ENCODE measurements at places on chromosomes 1 and 21. TPM values are rescaled to one million over a fixed set of nuclear protein-coding genes. Genes with fewer than 3 reads are reported as not detected.

DNA sequence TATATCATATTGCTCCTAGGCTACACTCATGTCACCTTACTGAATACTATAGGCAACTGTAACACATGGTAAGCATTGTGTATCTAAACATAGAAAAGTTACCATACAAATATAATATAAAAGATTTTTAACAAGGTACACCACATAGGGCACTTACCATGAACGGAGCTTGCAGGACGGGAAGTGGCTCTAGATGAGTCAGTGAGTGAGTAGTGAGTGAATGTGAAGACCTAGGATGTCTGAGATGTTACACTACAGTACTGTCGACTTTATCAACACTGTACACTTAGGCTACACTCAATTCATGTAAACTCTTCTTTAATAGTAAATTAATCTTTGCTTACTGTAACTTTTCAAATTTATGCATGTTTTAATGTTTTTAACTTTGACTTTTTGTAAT lies 81.0 kb upstream of the PLD5 start:
- no peak for DNase-seq

DNA sequence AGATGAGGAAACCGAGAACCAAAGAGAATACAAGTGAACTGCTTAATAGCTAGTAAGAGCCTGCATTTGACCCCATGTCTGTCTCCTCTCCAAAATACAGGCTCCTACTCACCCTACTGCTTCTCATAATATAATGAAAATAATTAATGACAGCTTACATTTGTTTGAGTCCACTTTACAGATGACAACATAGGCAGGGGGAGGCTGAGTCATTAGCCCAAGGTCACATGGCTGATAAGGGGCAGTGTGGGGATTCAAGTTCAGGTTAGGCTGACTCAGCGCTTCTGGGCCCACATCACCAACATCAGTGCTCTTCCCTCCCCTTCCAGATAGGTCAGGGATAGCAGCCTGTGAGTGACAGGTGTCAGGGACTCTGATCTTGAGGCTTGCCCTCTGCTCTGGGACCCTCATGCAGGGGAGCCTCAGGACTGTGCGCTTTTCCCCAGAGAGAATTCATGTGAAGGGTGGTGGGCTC lies 16.2 kb downstream of the AZIN2 start:
- no peak for DNase-seq

DNA sequence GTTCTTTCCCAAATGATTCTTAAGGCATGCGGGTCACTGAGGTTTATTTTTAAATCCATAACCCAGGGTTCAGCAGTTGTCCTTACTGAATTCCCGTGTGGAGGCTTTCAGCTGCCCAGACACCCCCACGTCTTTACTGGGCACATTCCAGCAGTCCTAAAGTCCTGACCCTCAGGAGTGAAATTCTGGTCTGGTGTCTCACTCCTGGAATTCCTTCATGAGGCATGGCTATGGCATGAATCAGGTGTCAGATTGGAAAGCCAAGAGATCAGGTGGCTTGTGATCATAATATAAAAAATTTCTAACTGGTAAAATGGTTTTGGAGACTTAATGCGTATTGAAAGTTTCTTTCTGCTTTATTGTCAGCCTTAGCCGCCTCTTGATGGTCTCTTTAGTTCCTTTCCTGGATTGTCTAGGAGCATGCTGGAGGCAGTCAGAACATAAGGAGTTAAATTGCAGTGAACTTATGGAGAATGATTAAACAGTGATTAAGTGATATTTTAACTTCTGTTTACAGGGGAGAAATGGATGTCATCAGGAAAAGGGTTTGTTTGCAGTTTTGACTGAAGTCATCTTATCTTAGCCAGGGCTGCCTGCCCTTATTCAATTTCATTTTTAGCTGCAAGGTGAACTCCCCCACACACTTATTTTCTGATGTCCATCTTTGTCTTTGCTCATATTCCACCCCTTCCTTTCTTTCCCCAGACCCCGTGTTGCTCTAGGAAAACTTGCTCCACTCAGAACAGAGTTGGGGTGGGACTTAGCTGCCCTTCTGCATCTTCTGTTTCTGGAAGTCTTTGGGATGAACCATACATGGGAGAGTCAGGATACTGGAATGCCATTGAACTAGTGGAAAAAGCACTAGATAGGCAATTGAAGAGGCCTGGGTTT lies 25.7 kb upstream of the MACF1 start:
- no peak for DNase-seq

DMBX1 gene
- total RNA-seq, result not detected

All from osteoblast (primary cell).